ENCODE measurements at places on chromosomes 5 and 9. TPM values are rescaled to one million over a fixed set of nuclear protein-coding genes. Genes with fewer than 3 reads are reported as not detected.

The RORB gene
- 0.09 TPM for polyA plus RNA-seq

The SHC3 gene
- 0.13 TPM for polyA plus RNA-seq

The CAMSAP1 gene
- 8.8 TPM for polyA plus RNA-seq

The MLLT3 gene
- 10.7 TPM for polyA plus RNA-seq
